BE2C (cell line): ENCODE measurements at places on chromosomes 3 and 15.
A peak's percentile ranks its signal among the peaks of the same experiment; 100 is the strongest.

- DNase-seq = no peak
Observed at GRCh38 chr3:157147099-157147803, 12.7 kb downstream of the CCNL1 start.

- DNase-seq = no peak
Observed at GRCh38 chr15:88992912-88993376, 79.8 kb upstream of the MFGE8 start.

DNA sequence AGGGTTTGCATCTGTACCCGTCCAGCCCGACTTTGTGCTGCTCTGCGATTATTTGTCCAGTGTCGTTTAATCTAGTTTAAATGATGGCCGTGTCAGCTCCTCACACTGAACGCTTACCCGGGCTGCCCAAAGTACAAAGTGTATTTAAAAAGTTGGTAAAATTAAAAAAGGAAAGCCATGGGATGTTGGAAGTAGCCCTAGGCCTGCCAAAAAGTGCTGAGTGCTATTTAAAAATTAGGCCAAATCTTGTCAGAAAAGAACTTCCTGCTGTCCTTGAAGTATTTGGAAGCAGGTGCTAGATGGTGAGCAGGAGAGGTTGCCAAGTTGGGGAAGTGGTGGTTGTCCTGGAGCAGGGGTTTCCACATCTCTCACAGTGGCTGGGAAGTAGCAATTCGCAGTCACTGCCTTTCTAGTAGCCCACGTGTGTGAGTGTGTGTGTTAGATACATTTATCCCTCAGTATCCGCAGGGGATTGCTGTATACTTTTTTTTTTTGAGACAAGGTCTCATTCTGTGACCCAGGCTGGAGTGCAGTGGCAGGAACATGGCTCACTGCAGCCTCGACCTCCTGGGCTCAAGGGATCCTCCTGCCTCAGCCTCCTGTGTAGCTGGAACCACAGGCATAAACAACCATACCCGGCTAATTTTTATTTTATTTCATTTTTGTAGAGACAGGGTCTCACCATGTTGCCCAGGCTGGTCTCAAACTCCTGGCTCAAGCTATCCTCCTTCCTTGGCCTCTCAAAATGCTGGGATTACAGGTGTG is 664 bp downstream of the PPCDC start:
- DNase-seq = no peak

- peak; percentile 69 for DNase-seq
Observed at GRCh38 chr15:70466895-70467529, 296.3 kb downstream of the UACA start.

DNA sequence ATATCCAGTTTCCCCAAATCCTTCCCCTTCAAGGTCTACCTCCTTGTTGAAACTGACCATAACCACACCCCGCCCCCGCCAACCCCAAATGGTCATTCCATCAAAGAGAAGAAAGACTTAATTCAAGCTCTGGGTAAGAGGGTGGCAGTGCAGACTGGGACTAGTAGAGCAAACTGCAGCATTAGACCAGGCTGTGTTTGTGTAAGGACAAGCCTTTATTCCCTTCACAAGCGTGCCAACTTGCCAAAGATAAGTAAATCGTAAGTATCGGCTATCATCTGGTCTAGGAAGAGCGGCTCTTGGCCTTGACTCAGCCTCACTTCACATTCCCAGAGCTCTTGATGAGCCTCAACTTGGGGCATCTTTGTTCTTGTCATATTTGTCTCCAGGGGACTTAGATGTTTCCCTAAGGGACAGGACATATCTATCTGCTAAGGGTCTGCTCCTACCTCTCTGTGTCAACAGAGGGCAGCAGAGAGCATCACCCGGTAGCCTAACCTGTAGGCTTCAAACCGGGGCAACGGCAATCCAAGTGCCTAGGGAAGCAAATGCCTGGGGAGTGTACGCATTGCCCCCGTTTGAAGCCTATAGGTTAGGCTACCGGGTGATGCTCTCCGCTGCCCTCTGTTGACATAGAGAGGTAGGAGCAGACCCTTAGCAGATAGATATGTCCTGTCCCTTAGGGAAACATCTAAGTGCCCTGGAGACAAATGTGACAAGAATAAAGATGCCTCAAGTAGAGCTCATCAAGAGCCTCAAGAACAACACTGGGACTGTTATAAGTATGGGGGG is 8.9 kb upstream of the MAP3K13 start:
- DNase-seq = peak; percentile 92

GRCh38 chr3:66261355-66261754 is 40.6 kb downstream of the SLC25A26 start:
- no peak for DNase-seq

- peak; percentile 19 for DNase-seq
Observed at GRCh38 chr15:60301024-60301423, 96.8 kb downstream of the ANXA2 start.

DNA sequence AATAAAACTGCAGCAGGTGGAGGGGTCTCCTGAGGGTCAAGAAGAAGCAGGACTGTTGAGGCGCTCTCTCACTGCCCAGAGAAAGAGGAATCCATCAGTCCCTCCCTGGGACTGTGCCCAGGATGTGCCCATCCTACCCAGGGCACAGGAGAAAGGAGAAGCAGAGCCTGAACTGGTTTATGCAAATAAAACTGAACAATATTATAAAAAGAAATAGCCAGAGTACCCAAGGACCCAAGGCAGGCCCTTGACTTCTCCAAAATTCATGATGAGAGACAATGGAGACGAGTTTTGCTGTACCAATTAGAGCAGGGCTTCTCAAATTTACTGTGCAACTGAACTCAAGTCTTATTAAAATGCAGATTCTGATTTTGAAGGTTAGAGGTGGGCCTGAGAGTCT is 211.0 kb downstream of the IGSF11 start:
- no peak for DNase-seq

DNA sequence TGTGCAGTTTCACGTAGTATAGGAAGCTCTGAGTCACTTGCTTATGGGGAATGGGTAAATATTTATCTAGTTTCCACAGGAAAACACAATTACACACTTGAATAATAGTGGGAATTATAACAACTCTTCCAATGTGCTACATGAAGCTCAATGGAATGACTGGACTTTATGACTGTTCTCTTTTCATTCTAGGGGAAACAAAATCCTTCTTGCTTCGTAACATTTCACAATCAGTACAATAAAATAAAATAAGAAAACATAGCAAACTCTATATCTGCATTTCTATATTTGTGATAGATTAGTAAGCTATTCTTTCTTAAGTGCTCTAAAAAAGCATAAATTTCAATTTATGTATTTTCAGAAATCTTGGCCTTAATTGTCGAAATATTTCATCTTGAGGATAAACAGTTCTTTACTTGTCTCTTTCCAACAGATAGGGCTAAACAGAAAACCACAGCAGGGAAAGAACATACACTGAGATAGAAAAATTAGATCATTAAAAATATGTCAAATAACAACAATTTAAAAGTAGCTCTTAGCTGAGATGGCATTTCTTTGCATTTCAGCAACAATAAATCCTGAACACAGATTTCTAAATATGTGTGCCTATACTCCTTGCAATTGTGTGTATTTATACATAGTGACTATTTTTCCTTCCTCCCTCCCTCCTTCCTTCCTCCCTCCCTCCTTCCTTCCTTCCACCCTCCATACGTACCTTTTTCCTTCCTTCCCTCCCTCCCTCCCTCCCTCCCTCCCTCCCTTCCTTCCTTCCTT is 395.5 kb upstream of the KCNMB2 start:
- DNase-seq = no peak

DNA sequence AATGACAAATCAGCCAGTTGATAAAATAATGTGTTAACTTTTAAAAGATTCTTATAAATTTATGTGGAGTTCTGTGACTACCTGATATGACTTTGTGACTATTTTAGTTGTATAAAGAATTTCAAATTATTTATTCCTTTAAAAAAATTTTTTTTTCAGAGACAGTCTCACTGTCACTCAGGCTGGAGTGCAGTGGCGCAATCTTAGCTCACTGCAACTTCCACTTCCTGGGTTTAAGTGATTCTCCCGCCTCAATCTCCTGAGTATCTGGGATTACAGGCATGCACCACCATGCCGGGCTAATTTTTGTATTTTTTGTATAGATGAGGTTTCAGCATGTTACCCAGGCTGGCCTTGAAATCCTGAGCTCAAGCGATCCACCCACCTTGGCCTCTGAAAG is 48.5 kb downstream of the MBNL1 start:
- no peak for DNase-seq

GRCh38 chr3:150956376-150956775 is 16.2 kb downstream of the CLRN1 start:
- no peak for DNase-seq

DNA sequence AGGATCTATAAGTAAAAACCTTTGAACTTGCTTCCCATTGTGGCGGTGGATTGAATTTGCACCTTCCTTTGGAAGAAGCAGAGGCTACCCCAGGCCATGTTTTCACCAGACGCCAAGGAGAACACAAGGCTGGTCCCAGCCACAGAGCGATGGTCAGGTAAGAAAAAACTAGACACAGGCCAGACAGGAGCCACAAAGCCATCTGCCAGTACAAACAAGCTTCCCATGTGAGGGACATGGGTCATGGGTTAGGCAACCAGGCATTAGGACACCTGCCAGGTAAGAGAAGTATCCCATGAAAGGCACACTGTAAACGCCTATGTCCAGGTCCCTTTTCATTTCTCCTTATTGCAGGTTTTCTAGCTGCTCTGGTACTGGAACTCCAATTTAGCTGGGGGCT is 190.2 kb downstream of the KLF13 start:
- no peak for DNase-seq

- DNase-seq = no peak
Observed at GRCh38 chr15:83430441-83430840, 16.7 kb upstream of the SH3GL3 start.

DNA sequence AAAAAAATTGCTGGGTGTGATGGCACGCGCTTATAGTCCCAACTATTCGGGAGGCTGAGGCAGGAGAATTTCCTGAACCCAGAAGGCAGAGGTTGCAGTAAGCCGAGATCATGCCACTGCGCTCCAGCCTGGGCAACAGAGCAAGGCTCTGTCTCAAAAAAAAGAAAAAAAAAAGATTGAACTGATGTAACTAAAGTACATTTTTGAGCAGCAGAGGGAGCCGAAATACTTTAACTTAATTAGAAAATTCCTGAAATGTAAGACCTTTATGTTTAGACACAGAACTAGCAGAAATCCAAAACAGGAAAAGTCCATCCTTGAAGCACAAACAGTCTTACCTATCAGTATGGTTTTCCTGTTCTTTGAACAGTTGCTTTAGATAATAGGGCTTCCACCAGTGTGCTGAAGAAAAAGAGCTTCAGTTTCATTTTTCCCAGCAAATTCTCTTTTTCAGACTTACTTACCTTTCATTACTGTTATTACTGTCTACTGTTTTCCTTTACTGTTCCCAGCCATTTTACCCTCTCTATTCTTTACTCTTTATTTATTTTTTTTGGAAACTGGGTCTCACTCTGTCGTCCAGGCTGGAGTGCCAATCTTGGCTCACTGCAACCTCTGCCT is 33.4 kb upstream of the ZNF609 start:
- DNase-seq = no peak

DNA sequence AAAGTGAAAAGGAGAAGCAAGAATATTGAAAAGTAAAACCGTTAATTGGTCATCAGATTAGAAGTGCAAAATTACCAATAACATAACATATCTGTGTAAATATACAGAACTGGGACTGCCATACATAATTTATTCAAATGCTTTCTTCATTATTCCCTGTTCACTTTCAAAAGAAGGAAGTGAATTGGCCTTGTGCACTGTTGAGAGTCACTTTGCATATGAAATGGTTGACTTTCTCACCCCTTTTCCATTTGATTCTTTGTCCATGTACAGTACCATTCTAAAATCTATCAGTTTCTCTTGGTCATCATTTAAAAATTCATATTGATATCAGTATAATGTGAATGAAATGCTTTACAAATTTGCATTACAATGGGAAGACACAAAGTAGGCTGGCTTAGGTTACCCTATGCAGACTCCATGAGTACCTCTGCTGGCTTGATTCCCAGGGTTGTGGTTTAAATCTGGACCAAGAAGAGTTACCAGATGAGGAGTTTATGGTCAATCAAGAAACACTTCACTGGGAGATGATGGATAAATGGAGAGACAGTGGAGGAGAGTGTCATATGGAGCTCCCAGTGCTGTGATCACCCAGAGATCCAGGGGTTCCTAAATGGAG is 210.9 kb upstream of the TOPAZ1 start:
- DNase-seq = no peak

DNA sequence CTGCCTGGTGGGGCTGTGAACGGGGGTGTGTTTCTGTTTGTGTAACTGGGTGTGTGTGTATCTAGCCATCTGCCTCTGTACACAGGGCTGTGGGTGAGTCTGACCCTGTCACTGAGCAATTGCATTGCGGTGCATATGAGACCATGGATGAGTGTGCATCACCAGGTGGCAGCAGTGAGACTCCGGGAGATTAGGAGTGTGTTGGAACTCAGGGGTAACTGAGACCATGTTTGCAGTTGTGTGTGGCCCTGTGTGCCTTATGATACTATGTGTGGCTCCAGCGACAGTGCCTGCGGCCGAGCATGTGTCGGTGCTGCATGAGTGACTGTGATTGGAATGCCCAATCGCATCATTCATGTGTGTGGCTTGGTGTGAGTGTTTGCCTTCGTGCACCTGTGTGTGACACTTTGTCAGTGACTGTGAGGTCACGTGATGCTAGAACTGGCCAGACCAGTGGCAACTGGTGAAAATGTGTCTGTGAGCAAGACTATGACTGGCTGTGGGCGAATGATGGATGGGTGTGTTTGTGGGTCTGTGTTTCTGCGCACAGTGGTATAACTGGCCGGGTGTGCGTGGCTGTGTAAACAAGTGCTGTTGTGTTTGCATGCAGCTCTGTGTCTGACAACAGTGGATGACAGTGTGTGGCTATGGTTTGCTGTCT is 14.0 kb downstream of the VILL start:
- DNase-seq = peak; percentile 64

GRCh38 chr15:94052711-94053110 is 178.7 kb upstream of the MCTP2 start:
- no peak for DNase-seq

DNA sequence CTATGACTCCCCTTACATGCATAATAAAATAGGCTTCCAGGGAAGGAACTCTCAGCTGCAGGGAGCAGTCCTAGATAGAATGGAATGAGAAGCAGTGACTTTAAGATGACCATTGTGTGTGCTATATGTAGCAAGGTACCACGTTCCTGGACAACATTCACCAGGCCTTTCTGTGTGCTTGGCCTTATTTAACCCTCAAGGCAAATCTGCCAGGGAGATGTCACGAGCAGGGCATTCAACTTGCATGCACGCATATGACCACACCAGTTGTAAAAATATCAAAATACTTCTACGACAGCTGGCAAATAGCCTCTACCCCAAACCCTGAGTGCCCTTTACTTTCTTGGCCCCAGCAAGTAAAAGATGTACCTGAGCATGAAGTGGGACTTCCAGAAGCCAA is 197.3 kb upstream of the ST8SIA2 start:
- DNase-seq = no peak

DNA sequence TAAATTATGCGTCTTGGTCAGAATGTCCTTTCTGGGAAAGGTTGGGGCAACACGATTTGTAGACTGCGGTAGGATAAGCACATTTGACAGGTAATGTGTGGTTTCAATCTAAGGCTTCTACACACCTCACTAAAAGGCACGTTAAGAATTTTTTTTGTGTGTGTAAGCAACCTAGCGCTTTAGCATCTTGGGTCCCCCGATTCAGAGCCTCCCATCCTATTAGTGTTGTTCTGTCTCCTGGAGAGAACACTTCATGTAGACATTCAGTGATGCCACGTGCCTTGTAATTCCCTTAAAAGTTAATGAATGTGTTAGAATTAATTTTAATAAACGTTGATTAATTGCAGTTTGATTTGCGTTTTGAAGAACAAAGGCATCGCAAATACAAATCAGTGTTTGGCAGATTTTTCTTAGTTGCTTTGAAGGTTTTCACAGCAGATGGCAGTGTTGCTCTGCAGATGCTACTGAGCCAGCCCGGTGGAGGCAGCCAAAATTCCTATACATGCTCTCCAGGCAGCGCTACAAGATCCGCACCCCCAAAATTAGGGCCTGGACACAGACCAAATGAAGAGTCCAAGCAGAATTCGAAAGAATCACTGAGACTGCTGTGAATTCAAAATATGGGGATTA is 63.5 kb downstream of the OTOL1 start:
- DNase-seq = peak; percentile 54
